ENCODE measurements at places on chromosomes 5 and 9.

- no peak for DNase-seq
These were observed 54.1 kb downstream of the FER start for GRCh38 chr5:108801776-108802175.

DNA sequence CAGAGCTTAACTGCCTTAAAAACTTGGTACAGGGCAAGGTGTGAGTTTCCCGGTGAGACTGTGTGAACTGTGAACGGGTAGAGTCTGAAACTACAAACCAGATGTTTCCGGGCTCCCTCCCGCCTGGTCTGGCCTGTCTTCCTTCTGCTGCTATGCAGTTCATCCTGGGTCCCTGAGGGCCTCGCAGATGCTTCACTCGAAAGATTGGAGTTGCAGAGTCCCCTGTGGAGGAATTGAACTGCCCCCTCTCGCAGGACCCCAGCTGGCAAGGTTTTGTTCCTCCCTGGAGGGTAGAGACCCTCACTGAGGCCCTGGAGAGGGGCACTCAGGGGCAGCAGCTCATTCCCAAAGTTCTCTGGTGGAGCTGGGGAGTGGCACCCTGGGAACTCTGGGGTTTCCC is 533 bp downstream of the DCANP1 start:
- DNase-seq: no peak

GRCh38 chr5:136963504-136963903 is 535.6 kb downstream of the SPOCK1 start:
- DNase-seq: no peak

DNA sequence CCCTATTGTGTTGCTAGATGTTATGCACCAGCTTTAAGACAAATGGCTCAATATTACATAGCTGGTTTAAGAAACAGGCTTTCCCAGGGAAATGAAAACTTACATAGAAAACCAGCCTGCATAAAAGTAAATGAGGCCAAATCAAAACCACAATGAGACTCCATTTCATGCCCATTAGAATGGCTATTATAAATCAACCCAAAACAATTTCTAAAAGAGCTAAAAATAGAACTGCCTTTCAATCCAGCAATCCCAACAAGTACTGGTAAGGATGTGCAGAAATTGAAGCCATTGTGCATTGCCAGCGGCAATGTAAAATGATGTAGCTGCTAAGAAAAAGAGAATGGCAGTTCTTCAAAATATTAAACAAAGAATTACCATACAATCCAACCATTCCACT is 1170.0 kb upstream of the CDH9 start:
- DNase-seq: no peak

- DNase-seq: no peak
These were observed 138.9 kb upstream of the PHYKPL start for GRCh38 chr5:178371362-178372111.

GRCh38 chr5:147857302-147858129 is 21.0 kb upstream of the SCGB3A2 start:
- peak; percentile 16 for DNase-seq

GRCh38 chr9:91935066-91935749 is 14.8 kb downstream of the ROR2 start:
- no peak for DNase-seq

DNA sequence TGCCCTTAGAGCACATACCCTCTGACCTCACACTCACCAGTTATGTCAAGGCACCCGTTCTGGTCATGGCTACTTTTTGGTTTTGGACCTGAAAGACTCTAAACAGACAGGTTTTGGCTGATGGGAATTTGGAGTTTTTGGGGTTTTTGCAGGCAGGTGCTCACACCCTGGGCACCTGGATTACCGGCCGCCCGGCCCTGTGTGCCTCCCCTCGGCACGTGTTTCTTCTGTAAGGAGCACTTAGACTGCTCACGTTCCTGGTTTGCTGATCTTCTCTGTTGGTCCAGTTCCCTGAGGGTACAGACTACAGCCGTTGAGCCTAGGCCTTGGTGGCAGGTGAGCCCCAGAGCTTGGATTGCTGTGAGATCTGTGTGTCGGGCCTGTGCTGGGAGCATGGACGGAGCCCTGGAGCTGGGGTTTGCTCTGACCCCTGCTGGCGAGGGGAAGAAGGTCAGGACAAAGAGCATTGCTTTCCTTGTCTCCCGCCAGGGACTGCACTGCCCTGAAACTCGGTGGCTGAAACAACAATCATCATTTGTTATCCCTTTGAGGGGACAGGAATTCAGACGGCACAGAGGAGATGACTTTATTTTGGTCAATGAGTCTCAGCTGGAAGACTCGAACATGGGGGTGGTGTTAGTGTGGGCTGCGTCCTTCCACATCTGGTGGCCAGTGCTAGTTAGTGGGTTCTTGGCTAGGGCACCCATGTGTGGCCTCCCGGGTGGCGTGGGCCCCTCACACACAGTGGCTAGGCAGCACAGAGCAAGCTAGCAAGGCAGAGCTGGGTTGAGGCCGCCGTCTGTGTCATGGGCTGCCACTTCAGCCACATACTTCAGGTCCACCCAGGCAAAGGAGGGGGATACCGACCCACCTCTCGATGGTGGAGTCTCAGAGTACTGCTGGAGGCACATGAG is 76.4 kb downstream of the EHMT1 start:
- DNase-seq: no peak

GRCh38 chr5:176868731-176869130 is 30.4 kb downstream of the HK3 start:
- DNase-seq: no peak

GRCh38 chr5:83628360-83628759 is 92.3 kb downstream of the HAPLN1 start:
- no peak for DNase-seq

- DNase-seq: no peak
These were observed 5.0 kb downstream of the STC2 start for GRCh38 chr5:173323106-173323798.

DNA sequence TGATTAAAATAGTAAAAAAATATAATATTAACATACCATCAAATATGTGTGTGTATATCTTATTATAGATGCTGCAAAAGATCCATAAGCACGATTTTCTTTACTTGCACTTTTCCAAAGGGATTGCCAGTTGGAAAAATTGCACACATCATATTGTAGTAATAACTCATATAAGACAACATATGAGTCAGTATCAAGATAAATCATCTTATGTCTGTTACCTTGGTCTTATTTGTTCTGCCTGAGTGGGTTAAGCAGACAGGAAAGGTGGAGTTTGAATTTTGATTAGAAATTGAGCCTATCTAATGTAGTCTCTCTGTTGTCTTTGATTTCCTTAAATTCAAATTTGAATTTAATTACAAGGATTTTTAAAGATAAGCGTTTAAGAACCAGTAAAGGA is 24.6 kb downstream of the LYSMD3 start:
- DNase-seq: no peak

DNA sequence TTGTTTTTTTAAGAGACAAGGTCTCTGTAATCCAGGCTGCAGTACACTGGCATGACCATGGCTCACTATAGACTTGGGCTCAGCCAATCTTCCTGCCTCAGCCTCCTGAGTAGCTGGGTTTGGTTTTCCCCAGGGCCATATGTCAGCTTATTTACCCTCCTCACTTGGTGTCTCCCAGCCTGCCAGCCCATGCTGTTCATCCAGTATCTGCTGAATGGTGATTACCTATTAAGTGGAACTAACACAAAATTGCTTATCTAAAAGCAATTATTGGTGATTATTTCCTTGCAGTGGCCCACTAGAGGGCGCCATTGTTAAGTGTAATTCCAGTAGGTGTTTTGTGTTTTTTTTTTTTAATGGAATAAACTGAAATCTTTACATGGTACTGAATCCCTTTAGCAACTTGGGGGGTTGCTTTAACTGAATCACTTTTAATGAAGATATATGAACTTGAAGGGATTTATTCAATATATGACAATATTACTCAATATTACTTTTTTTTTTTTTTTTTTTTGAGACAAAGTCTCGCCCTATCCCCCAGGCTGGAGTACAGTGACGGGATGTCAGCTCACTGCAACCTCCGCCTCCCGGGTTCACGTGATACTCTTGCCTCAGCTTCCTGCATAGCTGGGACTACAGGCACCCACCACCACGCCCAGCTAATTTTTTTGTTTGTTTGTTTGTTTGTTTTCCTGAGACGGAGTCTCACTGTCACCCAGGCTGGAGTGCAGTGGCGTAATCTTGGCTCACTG is 13.8 kb downstream of the EXOSC2 start:
- peak; percentile 52 for DNase-seq

GRCh38 chr9:127500399-127500798 is 49.1 kb downstream of the LRSAM1 start:
- no peak for DNase-seq

DNA sequence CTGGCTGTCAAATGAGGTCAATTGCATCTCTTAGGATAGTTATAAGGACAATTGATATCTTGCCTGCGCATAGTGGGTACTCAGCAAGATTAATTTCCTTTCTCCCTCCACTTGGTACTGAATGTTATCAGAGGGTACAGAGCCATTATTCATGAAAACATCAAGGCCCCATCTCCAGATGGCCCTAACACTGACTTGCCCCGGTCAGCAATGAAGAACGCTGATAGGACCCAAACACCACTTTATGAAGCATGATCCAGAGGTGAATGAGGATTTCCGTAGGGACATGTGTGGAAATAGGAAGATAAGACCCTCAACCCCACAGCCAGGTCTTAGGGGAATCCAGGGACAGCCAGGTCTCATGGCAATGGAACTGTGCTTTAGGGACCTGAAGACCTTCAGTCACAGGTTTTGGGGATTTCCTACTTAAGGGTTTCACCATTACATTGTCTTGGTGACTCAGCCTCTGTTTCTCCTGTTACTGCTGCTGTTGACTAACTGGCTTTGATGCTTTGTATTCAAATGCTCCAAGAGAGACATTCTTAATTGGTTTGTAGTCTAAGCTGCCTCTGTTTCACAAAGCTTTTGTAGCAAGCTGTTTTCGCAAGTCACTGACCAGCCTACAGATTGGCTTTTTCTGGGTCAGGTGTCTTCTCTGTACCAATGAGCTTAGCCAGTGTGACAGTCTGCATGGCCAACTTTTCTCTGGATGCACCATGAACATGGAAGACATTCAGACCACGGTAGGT is 35.3 kb upstream of the IQGAP2 start:
- DNase-seq: peak; percentile 23

DNA sequence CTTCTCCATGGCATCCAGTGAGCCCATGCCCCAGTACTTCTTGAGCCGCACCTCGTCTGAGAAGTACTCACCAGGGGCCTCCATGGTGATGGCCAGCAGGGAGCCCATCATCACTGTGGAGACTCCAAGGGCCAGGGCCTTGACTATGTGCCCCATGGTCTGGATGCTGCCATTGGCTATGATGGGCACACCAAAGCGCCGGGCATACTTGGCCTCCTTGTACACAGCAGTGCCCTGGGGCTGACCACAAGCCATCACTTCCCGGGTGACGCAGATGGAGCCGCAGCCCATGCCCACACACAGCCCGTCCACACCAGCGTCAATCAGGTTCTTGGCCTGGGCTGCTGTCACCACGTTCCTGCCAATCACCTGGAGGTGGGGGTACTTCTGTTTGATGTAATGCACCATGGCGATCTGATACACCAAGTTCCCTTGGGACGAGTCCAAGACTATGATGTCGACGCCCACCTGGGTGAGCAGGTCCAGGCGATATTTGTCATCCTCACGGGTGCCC is 7.0 kb upstream of the DCAF12 start:
- DNase-seq: no peak

DNA sequence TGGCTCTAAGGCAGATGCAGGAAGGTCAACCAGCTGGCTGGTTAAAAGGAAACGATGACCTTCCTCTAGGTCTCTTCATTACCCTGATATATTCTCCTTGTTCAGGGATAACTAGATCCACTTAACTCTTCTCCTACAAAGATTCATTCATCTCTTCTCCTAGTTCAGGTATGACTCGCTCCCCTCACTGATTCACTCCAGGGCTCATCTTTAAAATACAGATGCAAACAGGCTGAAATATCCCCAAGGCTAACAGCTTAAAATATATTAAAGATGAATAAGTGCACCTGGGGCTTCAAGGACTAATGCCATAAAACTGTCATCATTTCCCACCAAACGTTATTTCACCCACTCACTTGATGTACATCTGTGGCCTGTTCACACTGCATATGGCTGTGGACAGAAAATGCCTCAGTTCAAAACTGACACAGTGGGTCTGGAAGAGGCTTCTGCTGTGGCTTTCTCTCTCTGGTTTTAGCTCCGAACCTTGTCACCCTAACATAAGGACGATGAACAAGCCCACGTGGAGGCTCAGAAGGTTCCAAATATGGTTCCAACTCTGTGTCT is 366.9 kb downstream of the DEPDC1B start:
- DNase-seq: no peak

- no peak for DNase-seq
These were observed 143.9 kb upstream of the STC2 start for GRCh38 chr5:173472164-173472563.

- DNase-seq: no peak
These were observed 13.0 kb downstream of the CXXC5 start for GRCh38 chr5:139660923-139661814.

DNA sequence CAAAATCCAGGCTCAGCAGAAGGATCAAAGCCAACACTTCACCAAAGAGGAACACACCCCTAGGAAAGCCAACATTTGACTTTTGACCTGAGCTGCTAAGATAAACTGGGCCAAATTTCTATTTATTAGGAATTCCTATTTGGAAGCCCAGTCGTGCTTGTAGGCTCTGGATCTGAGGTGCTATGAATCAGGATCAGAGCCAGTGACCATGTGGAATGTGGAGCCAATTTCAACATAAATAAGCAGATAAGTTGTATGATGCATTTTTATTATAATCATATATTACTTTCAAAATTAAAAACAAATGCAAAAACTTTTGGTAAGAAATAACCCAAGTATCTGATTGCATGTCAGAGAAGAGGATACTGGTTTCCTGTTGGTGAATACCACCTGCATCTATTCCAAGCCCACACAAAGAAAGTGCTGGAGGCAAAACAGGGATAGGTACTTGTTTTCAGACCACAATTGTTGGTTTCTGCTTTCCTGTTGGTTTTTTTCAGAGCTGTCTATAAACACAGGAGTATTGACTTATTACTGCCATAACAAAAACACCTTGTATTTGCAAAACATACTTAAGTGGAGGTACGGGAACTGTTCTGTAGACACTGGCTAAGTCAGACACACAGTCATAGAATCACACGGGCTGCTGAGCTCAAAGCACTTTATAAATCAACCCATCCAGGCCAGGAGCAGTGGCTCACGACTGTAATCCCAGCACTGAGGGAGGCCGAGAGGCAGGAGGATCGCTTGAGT is 52.8 kb downstream of the ARL15 start:
- no peak for DNase-seq

DNA sequence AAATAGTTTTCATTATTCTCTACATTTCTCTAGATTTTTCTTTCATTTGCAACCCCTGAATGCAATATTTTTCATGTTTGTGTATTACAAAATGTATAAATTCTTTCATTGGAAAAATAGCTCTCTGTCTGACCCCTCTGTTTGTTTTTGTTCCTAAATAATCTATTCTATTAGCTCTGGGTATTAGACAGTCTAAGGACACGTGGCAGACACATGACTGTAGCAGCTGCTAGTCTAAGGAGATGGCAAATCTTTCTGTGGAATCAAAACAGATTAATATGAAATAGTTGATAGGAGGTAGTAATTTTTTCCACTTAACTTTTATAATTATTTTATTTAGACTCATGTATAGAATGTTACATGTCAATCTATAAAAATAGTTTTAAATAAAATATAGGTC is 21.4 kb upstream of the SPATA9 start:
- DNase-seq: no peak

GRCh38 chr5:110106750-110107149 is 417.0 kb downstream of the MAN2A1 start:
- no peak for DNase-seq

GRCh38 chr5:58773744-58774441 is 191.0 kb downstream of the RAB3C start:
- DNase-seq: no peak

- no peak for DNase-seq
These were observed 3.3 kb downstream of the SLC36A2 start for GRCh38 chr5:151344088-151344487.

Data from activated T-helper 1 cell treated with anti-CD3 and anti-CD28 coated beads, Interleukin-12 subunit alpha, Interleukin-12 subunit beta, Interleukin-2, Interleukin-4 antibody, amounts not matched to agents 30 ng/mL and 10 ng/mL and 1 ng/mL, durations not matched to agents 14 hours and 24 hours and 36 hours (primary cell).